G401 (cell line): ENCODE measurements at places on chromosomes 2 and 18. TPM values are rescaled to one million over a fixed set of nuclear protein-coding genes. Genes with fewer than 3 reads are reported as not detected.

DNA sequence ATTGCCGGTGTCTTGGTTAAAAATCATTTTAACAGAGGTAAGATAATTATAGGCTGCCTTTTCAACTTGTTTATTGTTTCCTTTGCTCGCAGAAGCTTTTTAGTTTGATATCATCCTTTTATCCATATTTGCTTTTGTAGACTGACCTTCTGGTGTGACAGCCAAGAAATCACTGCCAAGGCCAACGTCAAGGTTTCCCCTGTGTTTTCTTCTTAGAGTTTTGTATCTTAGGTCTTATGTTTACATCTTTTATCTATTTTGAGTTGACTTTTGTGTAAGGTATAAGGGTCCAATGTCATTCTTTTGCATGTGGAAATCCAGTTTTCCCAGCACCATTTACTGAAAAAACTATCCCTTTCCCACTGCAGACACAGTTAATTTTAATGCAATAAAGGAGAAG, 129.0 kb upstream of the ZFP36L2 start:
- no peak for DNase-seq

Gene EFR3B
- total RNA-seq = 0.18 and 0.37 TPM in 2 replicates

GRCh38 chr2:230410861-230411569, 5.0 kb upstream of the SP100 start:
- no peak for DNase-seq

- no peak for DNase-seq
Observed at GRCh38 chr18:70448588-70448987, 159.7 kb downstream of the SOCS6 start.

Gene ST6GAL2
- total RNA-seq = not detected in 2 replicates

GRCh38 chr2:74864728-74865722, 31.1 kb downstream of the HK2 start:
- DNase-seq = no peak

GRCh38 chr2:104975371-104975770, 62.5 kb upstream of the MRPS9 start:
- DNase-seq = no peak

DNA sequence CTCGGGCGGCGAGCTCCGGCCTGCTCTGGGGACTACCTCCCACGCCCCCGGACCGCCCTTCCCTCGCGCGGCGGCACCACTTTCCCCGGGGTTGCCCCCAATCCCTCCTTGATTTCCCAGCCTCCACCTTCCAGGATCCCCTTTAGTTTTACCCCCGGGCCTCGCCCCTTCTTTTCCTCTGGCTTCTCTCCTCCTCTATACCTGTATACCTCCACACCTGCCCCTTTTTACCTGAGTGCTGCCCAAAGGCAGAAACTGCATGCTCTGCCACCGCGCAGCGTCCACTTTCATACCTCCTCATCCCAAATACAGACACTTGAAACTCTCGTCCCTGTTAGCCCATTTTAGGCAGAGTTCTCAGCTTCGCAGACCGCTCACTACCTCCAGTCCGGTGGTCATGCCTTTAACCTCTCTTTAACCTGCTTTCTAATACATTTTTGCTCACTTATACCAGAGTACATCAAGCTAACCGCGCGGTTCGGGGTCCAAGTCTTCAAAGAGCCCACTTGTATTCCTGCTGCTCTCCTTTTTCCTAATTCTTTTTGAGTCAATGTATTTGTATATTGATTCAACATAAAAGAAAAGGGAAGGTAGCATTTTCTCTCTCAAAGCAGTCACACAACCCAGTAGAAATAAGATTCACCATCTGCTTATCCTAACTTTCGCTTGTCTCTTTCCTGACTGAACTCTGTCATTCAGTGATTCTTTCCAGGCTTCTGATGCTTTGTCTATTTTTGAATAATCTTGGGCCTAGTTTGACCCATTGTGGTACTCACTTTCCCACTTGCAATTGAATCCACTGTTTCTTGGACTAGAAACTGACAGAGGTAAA, 901 bp downstream of the SPOPL start:
- peak; percentile 66 for DNase-seq

DNA sequence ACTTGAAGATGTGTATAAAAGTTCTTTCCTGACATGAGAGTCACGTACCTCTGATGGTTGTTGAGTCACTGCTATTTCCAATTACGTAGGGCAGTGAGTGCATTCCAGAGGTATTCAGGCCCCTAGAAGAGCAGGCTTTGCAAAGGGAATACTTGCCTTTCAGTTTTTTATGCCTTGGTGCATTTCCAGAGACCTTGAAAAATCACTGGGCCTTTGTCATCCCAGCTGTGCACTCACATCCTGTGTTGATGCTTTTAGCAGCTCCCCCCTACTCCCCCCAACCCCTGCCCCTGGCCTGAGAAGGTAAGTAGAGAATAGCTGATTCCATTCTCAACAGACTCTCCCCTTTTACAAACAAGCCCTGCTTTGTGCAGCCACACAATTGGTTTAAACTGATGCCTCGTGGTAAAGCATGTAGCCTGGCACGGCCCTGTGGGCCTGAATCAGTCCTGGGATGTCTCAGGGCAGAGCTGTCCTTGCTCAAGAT, 174.2 kb downstream of the PRPF40A start:
- no peak for DNase-seq

DNA sequence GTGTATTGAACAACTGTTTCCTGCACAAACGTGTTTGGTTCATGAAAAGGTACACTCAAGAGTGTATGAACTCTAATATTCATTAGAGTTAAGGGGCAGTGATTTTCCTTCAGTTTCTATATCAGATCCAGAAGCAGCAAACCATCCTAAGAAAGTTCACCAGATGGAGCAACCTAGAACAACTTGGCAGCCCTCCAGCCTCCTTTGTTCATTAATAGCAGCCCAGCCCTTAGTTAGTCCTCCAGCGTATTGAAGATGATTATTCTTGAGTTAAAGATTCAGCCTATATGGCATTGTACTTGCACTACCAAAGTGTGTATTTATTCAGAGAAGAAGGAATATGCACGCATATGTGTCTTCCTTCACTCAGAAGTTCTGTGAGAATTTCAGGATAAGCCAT, 365.5 kb downstream of the SETBP1 start:
- DNase-seq = peak; percentile 72

- no peak for DNase-seq
Observed at GRCh38 chr2:213087040-213087439, 64.4 kb downstream of the IKZF2 start.

Gene CIDEA
- not detected in 2 replicates for total RNA-seq

DNA sequence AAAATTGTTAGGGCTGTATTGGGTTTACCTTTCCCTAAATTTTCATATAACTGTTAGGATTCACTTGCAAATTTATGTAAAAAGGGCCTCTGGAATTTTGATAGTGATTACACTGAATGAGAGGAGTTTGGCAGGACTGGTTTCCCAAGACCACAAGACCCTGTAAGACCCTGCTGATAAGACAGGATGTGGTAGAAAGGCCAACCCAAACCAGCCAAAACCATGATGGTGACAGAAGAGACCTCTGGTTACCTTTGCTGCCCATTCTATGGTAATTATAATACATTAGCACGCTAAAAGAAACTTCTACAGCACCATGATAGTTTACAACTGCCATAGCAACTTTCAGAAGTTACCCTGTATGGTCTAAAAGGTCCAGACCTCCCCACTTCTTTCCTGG, 8.3 kb upstream of the CASP10 start:
- no peak for DNase-seq

DNA sequence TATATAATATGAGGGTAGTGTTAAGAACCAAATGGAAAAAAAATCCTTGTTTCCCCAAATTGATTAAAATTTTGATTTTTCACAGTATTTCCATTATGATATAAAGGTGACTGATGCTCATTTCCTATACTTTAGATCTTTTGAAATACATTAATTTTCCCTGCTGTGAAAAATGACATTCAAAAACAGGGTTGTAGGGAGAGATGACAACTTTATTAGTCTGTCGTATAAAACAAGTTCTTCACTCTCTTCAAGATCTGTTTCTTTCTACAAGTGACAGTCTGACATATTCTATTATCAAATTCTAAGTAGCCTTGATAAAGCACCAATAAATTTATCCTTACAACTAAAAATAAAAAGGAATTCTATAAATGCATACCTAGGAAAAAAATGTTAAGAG, 45.3 kb upstream of the VWC2L start:
- no peak for DNase-seq

GRCh38 chr2:73028841-73029240, 42.7 kb downstream of the SFXN5 start:
- DNase-seq = no peak

GRCh38 chr2:37325625-37326071, 1.0 kb upstream of the PRKD3 start:
- no peak for DNase-seq

GRCh38 chr2:200378652-200379290, 72.3 kb downstream of the SPATS2L start:
- no peak for DNase-seq

Gene BOLA3
- 121 and 145 TPM in 2 replicates for total RNA-seq

DNA sequence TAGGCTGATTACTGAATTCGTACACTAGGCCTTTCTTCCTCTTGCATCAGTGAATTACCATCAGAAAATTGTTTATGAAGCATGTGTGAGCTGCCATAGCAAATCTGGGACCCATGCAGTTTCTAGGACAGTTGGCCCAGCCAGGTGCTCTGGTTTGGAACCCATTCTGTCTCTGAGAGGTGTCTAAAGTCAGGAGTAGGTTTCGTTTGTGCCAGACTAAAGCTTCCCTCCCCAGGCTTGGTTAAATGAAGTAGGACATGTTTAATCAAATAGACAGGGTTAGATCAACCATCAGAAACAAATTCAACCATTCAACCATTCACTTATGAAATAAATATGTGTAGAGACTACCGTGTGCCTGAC, 176.9 kb downstream of the ALPK2 start:
- peak; percentile 51 for DNase-seq
